Stimulated activated naive B cell treated with anti-CD40 and anti-IgM and Interleukin-4, amounts not matched to agents 10 μg/mL and 1 μg/mL and 100 μg/mL, for 72 hours (primary cell): ENCODE measurements at places on chromosomes 5 and 9.

GRCh38 chr5:1099926-1100663 lies 11.8 kb downstream of the SLC12A7 start:
- no peak for DNase-seq

GRCh38 chr9:8693464-8693863 lies 893.9 kb upstream of the DMAC1 start:
- no peak for DNase-seq

DNA sequence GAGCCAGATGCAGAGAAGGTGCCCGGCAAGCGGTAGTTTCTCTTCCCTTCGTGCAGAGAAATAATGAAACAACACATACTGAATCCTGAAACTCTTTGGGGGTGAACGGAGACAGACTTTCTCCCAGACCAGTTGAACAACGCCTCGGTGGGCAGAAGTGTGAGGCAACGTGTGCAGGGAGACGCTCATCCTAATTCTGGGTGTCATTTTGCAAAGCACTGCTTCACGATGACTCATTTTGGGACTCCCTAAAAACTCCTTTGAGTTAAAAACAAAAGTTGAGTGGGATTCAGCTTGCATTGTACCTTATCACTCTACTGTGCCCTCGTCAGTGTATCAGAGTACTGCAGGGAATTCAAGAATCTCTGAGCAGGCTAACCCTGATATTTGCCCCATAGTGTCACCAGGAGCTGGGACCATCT lies 3.5 kb upstream of the NEK6 start:
- peak; percentile 78 for DNase-seq

DNA sequence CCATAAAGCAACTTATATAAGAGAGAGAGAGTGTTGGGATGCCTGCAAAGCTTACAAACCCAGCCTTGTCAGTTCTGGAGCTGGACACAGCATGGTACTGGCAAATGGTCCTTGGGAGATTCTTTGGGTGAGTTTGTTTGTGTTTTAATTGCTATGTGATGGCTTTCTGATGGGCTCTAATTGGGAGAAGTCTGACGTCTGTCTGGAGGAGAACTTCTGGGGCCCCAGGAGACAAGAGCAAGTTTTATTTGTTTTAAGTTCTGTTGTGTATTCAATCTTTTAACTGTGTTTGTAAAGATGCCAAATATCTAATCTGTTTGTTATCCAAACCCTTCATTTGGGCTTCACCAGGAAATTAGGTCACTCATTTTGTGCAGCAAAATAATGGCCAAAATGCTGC lies 50.3 kb upstream of the AFAP1L1 start:
- no peak for DNase-seq

- DNase-seq = peak; percentile 41
Measured at GRCh38 chr9:15299374-15299939, 7.6 kb downstream of the TTC39B start.

DNA sequence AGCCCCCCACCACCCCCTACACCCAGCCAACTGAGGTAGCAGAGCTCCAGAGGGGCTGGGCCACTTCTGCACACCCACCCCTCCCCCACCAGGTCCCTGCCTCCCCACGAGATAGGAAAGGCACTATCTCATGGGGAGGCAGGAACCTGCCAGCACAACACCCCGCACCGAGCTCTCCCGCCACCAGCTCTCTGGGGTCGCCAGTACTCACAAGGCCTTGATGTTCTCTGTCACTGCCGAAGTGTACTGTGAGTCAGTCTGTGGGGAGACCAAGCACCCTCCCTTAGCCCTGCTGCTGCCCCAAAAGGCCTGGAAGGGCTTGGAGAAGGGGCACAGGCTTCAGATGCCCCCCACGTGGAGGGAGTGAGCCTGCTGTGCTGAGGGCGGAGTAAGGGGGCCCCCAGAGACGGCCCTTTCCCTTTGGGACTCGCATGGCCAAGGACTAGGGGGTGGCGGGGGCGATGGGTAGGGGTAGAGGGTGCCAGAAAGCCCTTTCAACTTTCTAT lies 5.9 kb downstream of the MGAT4B start:
- no peak for DNase-seq

- peak; percentile 61 for DNase-seq
Measured at GRCh38 chr9:4970970-4971641, 14.0 kb upstream of the JAK2 start.
